NCI-H1092 treated with DMSO at 0.1 percent for 48 hours (cell line): ENCODE measurements at places on chromosomes 4 and X.

GRCh38 chrX:115251458-115252233, 17.8 kb upstream of the LRCH2 start:
- DNase-seq = no peak

DNA sequence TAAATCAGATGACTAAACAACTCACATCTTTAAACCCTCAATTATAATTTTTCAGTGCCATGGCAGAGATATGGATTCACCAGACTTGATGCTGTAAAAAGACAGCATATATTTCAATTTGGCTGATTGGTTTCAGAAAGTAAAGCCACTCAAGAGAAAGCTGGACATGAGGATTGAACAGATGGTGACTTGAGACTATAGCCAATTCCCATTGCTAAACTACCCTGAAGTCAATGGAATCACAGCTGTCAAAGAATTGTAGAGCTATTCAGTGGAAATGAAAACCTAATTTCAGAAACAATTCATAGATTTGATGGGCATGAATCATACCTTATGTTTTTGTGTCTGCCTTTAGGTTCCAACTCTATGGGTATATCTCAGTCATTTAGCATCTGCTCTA, 510.6 kb upstream of the BOD1L1 start:
- DNase-seq = no peak

GRCh38 chrX:13103914-13104274, 59.5 kb upstream of the FAM9C start:
- DNase-seq = no peak

DNA sequence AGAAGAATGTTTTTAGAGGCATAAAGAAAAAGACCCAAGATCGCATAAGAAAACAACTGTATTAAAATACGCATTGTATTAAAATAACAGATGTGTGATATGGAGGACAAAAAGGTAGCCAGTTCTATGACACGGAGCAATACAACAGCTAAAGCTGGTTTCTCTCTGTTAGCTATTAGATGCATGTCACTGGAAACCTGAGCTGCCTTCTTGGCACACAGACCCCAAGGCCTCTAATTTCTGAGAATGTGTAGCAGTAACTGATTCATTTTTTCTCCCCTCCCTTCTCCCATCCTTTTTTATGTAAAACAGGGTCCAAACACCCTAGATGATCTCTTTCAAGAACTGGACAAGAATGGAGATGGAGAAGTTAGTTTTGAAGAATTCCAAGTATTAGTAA, 4.1 kb downstream of the S100G start:
- no peak for DNase-seq

DNA sequence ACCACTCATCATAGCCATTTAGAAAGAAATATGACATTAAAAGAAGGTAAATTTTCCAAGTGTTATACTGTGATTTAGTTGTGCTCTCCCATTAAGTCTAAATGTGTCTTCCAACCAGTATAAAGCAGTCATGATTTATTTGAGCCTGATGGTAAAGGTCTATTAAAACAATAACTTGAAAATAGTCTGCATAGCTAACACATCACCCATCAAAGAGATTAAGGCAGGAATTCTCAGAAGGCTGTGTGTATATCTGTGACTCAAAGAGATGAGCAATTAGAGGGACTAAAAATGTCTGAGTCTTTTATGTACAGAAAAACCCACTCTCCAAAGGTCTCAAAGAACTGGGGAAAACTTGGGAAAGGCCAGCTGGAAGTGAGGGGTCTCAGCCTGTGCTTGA, 70.3 kb upstream of the IQCM start:
- DNase-seq = no peak

DNA sequence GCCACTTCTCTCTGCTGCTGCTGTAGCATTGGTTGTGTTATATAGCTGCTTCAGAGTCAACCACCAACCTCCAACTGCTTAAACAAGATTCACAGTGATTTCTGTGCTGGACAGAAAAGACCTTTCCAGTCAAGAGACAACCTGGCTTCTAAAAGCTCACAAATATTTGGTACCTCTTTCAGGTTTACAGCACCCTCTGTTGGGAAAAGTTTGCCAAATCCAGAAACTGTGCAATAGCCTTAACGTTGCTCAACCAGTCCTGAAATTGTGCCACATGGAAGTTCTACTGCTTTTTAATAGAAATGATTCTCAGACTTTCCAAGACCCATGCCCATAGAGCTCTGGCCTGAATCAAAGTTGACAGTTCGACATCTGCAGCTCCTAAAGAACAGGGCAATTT, 842.1 kb upstream of the HTR2C start:
- peak; percentile 28 for DNase-seq

DNA sequence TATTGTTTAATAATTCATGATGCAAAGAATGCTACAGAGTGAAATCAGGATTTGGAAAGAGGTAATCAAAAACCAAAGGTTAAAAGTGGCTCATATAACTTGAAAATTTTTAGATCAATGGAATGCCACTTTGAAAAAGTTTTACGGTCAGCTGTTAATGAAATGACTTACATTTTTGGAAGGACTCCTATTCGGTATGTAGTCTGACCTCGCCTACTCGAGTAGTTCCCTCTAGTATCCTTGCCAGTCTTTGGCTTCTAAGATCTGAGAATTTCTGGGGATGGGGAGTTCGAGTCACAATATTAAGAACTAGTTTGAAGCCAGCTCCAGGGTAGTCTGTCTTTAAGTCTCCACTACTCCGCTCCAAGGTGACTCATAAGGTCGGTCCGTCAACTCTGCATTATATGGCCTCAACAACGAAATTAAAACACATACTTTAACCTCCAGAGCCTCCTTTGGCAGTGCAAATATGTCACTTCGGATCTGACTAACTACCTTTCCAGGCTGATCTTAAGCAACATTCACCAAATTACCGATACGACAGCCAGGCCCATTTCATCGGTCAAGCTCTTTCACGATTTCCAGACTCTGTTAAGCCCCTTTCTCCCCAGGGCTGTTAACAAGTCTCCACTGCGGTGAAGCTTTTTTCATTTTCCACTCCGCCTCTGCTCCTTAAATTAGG, 733 bp upstream of the NAA15 start:
- peak; percentile 52 for DNase-seq

DNA sequence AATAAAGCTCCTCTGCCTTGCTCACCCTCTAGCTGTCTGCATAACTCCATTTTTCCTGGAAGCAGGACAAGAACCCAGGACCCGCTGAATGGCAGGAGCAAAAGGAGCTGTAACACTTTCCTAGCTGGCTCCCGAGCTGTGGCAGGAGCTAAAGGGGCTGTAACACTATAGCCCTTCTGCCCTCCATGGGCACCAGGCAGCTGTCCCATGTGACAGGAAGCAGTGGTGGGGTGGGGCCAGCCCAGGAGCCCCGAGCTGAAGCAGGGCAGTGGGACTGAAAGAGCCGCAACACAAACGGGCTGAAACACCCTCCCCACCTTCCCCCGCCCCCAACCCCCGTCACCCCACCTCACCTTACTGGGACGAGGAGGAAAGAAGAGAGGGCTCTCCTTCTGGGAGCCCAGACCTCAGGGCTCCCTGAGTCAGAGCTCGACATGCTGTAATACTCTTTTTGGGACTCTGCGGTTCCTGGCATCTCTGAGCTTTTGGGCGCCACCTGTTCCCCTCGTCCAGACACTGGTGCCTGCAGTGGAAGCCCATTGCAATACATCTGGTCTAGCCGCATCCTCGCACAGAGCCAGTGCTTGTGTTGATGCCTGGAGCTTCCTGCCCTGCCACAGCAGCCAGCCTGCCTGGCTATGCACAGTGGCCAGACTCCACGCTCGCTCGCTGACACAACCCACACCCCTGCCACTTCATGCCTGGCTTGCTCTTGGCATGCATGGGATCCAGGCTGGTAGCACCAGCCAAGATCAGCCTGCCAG, 39.4 kb downstream of the PPM1K start:
- no peak for DNase-seq

- peak; percentile 98 for DNase-seq
These were observed 14.5 kb downstream of the AFP start for GRCh38 chr4:73450398-73451004.

GRCh38 chrX:12921886-12922598, 15.6 kb downstream of the TLR8 start:
- no peak for DNase-seq

DNA sequence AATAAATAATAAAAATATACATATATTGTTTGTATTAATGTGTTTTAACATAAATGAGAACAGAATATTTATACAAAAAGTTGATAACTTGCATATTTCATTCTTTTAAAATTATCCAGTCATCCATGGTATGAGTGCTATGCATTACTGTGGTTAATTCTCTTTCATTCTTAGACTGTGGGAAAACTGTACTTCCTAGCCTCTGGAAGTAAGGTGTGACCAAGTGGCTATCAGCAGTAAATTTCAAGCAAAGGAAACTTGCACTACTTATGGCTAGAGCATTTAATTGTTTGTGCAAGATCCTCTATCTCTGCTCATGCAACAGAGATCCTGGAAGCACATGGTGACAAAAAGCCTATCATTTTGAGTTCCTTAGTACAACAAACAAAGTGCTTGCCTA, 1054.5 kb upstream of the PABPC4L start:
- no peak for DNase-seq

DNA sequence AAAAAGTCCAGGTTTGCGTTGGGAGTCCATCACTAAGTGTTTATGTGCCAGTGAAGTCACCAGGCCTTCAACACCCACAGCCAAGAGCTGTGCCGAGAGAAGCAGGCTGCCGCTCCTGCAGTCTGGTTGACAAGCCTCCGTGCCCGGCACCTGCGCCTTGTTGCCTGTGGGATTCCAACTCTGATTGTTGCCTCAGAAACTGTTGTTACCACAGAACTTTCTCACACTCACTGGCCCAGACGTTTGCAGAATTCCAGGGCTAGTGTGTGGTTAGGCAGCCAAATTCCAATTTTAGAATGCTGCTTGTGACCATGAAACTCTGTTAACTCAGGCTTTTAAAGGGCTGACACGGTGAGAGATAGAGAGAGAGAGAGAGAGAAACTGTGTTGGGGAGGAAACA, 119.5 kb upstream of the LIMCH1 start:
- no peak for DNase-seq
